ENCODE measurements at places on chromosomes 7 and 10. TPM values are rescaled to one million over a fixed set of nuclear protein-coding genes. Genes with fewer than 3 reads are reported as not detected.

PLEKHS1 gene
- polyA plus RNA-seq: 0.05 TPM

TCF7L2 gene
- polyA plus RNA-seq: 47.5 TPM

AZGP1 gene
- 13.2 TPM for polyA plus RNA-seq

TCAF2 gene
- polyA plus RNA-seq: 11.7 TPM

TMEM178B gene
- 0.43 TPM for polyA plus RNA-seq

TSC22D4 gene
- polyA plus RNA-seq: 49.8 TPM

FKBP9 gene
- 135 TPM for polyA plus RNA-seq

OR6B1 gene
- polyA plus RNA-seq: not detected

PDE6C gene
- polyA plus RNA-seq: 0.58 TPM

CADPS2 gene
- 3.9 TPM for polyA plus RNA-seq

URGCP gene
- polyA plus RNA-seq: 17.1 TPM

DNA sequence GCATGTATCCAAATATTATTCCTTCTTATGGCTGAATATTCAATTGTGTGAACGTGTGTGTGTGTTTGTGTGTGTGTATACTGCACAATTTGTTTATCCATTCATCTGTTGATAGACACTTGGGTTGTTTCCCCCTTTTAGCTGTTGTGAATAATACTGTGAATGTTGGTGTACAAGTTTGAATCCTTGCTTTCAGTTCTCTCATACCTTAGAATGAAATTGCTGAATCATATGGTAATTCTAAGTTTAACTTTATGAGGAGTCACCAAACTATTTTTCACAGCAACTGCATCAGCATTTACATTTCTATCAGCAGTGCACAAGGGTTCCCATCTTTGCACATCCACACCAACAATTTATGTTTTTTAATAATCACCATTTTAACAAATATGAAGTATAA, 86.9 kb upstream of the GATAD1 start:
- no peak for DNase-seq

- no peak for DNase-seq
Observed at GRCh38 chr7:157780721-157781120, 443.9 kb downstream of the DNAJB6 start.

DNA sequence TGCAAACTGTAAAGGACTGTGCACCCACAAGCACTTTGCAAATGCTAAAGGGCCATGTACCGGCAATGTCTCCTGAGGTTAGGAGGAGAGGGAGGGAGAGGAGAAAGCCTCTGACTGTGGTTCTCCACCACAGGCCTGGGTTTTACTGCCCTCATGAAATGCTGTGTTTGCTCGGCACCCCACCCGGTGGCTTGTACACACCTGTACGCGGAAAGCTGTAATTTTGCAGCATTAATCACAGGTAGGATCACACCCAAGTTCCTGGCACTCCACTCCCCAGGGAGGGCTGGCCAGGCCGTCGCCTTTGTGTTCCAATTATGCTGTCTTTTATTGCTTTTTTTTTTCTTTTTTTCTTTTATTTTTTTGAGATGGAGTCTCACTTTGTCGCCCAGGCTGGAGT, 78.5 kb upstream of the MYL10 start:
- no peak for DNase-seq

- DNase-seq: no peak
Observed at GRCh38 chr7:21092766-21093702, 306.3 kb upstream of the SP8 start.

GRCh38 chr7:128017862-128018845, 13.1 kb downstream of the LRRC4 start:
- no peak for DNase-seq

DNA sequence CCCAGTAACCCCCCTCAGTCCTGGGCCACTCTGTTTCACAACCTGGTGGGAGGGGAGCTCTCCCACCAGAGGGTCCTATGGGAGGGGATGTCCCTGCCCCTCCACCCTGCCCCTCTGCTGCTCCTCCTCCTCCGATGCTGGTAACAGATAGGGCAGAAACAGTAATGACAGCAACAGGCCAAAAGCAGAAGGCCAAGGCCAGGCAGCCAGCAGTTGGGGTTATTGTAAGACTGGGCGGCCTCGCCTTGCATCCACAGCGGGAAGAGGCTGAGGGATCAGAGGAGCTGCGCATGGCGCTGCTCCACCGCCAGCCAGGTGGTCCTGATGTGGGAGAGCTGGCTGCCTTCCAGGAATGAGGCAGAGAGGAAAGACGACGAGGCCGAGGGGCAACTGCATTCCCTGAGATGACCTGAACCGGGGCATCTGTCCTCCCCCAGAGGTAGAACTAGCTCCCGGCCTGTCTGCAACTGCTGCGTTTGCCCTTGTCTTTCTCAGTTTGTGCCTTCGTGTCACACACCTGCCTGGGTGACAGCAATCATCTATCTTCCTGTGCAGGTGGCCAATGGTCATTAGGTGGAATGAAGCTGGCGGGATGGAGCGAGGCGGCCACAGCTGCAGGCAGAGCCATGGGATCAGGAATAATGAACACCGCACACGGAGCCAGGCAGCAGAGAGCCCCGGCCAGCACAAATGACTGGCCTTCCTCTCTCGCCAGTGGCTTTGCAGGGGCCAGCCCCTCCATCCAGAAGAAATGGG, 54.0 kb upstream of the CACUL1 start:
- no peak for DNase-seq

GRCh38 chr10:101015582-101015973, 15.4 kb downstream of the PDZD7 start:
- DNase-seq: no peak

GRCh38 chr10:114638821-114639625, 19.1 kb downstream of the ABLIM1 start:
- no peak for DNase-seq

DNA sequence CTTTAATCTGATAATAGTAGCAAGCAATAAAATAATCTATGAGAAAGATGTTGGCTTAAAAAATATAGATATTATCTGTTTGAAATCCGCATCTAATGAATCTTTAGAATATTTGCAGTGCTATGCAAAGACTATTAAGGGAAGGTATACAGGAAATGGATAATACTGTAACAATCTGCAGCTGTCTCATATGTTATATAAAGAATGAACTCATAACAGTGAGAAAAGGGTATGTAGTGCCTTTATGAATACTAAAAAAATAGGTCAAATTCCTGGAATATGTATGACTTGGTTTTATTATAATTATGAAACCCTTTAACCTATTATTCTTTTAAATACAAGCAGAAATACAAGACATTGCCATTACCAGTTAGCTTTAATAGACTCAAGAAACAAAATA, 105.1 kb upstream of the GPR22 start:
- DNase-seq: no peak

GRCh38 chr7:128944487-128945236, 6.9 kb downstream of the IRF5 start:
- no peak for DNase-seq

- DNase-seq: no peak
Observed at GRCh38 chr7:151823566-151824372, 53.1 kb downstream of the PRKAG2 start.

DNA sequence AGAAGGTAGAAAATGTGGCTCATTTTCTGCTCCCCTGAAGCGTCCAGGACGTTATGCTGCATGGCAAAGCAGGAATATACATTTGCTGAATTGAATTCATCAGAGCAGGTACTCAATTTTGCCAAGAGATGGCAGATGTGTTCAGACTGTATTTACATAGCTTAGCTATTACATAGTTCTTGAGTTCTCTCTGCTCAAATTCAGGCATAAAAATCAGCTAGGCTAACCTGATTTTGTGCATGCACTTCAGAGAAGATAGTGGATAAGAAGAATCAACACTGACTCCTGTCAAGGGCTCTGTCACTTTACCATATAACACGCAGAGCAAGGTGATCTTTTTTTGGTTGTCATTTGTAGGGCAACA, 209.2 kb upstream of the FAM3C start:
- no peak for DNase-seq

DNA sequence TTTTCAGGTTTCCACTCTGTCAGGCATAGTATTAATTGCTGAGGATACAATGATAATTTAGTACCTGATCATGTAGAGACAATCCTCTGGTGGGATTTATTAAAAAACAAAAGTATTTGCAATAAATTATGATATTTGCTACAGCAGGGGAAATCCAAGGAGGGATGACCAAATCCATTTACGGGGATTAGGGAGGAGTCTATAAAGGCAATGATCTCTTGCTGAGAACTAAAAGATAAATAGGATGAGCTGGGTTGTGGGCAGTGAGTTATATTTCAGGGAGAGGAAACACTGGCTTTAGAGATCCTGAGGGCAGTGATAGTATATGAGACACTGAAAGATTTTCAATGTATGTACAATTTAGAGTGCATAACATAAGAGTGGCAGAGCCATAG, 305.5 kb downstream of the GPR37 start:
- no peak for DNase-seq

DNA sequence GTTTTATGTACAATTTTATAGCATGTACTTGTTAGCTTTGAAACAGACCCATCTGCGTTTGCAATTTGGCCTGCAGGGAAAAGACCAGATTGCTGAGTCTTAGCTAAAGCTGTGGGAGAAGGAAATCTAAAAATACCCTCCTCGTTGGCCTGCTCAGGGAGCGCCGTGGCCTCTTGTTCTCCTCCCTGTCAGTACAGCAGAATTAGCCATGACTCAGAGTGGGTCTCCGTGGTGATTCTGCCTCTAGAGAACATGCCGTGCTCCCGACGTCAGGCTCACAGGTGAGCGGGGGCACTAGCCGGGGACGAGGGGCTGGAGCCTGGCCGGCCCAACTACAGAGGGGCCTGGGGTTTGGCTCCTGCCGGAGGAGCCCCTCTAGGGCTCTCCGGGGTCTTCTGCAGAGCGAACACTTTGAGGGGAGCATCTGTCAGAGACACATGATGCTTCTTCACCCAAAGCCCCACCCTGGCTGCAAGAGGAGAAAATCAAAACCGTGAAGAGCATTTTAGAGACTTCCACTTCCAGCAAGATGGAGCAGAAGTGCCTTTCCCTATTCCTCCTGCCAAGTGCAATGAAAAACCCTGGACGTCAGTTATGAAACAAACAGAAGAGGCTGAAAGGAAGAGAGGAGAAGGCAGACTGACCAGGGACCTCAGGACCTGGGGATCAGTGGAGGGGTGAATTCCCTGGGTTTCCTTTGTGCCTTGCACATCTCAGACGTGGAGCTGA, 98.9 kb downstream of the LHPP start:
- peak; percentile 60 for DNase-seq

- no peak for DNase-seq
Observed at GRCh38 chr10:114397651-114398145, 6.6 kb downstream of the AFAP1L2 start.

- no peak for DNase-seq
Observed at GRCh38 chr7:130559184-130559583, 67.3 kb downstream of the MEST start.

DNA sequence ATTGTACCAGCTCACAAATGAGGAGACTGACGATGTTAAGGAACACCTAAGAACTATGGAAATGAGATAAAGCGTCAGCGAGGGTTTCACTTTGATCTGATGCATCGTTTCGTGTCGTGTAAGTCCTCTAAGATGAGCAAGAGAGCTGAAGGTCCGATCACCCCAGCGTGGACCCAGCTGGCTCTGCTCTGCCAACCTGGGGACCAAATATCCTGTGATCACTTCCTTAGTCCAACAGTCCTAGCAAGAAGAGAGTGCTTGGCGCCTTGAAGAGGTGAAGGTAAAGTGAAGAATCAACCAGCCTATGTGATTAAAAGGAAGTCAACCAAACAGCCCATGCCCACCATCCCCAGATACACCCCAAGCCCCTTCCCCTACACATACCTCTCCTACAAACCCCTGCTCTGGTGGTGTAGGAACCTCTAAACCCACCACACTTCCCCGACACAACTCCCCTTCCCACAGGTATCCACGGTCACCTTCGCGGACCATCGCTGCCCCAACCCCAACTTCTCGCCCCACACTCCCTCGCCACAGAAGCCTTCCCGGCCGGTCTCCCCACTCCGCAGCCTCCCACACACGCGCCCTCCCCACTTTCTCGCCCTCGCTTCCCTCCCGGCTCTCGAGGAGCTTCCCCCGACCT, 722 bp downstream of the UPF2 start:
- no peak for DNase-seq

GRCh38 chr10:43251419-43252165, 15.3 kb downstream of the RASGEF1A start:
- DNase-seq: no peak

DNA sequence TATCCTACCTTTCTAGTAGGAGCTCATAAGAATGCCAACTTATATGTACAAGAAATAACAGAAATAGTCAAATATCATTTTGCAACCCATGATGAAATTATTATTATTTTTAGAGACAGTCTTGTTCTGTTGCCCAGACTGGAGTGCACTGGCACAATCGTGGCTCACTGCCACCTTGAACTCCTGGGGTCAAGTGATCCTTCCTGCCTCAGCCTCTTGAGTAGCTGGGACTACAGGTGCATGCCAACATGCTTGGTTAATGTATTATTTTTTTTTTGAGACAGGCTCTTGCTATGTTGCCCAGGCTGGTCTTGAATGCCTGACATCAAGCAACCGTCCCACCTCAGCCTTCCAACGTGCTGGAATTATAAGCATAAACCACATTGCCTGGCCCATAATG, 44.8 kb downstream of the TNPO3 start:
- no peak for DNase-seq

DNA sequence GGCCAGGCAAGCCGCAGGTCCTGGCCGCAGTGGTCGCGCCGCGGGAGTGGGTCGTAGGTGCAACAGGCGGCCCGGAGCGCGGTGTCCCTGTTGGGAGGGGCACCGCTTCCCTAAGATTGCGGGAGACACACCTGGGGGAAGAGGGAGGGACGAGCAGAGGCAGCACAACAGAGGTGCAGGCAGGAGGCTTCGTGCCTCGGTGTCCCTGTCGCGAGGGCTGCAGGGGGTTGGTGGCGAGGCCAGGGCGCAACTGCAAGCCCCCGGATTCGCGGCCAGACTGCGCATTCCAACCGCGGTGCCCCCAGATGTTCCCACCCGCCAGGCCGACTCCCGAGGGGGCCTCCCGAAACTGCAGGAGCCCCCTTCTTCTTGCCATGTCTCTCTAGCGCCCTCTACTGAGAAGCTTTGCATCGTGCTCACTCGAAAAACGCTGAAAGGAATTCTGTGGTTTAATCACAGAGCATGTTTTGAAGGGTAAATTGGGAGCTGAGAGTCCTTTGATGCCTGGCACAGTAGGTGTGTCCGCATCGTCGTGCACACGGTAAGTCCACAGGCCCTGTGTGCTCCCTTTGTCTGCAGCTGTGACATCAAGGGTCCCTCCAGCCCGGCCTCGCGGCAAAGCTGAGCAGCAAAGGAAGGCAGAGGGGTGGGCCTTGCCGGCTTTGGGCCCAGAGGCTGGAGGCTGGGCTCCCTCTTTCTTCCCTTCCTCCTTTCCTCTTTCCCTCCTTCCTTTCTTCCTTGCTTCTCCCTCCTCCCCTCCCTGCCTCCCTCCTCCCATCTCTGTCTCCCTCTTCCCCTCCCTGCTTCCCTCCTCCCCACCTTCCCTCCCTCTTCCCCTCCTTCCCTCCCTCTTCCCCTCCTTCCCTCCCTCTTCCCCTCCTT, 6.2 kb upstream of the MBL2 start:
- no peak for DNase-seq

GRCh38 chr10:74379474-74379873, 228.5 kb downstream of the ADK start:
- DNase-seq: no peak

DNA sequence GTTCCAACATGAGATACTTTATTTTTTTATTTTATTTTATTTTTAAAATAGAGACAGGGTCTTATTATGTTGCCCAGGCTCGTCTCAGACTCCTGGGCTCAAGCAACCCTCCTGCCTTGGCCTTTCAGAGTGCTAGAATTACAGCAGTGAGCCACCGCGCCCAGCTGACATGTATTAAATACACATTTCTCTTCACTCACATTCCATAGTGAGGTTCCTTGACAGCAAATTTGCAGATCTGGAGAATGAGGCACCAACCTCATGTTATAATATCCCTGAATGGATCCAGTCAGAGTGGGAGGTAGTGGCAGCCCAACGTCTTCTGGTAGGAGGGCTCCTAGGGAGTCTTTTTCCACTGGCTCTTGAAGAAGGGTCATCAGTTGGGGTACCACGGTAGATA, 46.1 kb downstream of the OGDH start:
- DNase-seq: no peak
